ENCODE measurements at places on chromosomes 6 and 20.

- no peak overlapping the region for H3K27ac ChIP-seq
- H3K27me3 ChIP-seq = no peaks in the 10 kb centered on the region
- no peak overlapping the region for H3K4me3 ChIP-seq
- no peaks in the 10 kb centered on the region for H3K4me1 ChIP-seq
- no peaks in the 10 kb centered on the region for H3K36me3 ChIP-seq
These were observed 246.8 kb downstream of the QKI start for GRCh38 chr6:163661272-163661671.

- no peaks in the 10 kb centered on the region for H3K27me3 ChIP-seq
- peak overlapping the region; percentile 48 for H3K27ac ChIP-seq
- H3K4me3 ChIP-seq = no peak overlapping the region
- no peaks in the 10 kb centered on the region for H3K36me3 ChIP-seq
- H3K4me1 ChIP-seq = peaks cover 2% of the 10 kb centered on the region
These were observed 2.6 kb downstream of the MCUR1 start for GRCh38 chr6:13811627-13812358.

- H3K4me1 ChIP-seq = no peaks in the 10 kb centered on the region
- no peaks in the 10 kb centered on the region for H3K27me3 ChIP-seq
- no peak overlapping the region for H3K4me3 ChIP-seq
- peaks cover 82% of the 10 kb centered on the region for H3K36me3 ChIP-seq
- ATAC-seq = no peak
- no peak overlapping the region for H3K27ac ChIP-seq
These were observed 50.6 kb downstream of the NUP153 start for GRCh38 chr6:17656092-17656491.

- ATAC-seq = no peak
- H3K27ac ChIP-seq = no peak overlapping the region
- no peaks in the 10 kb centered on the region for H3K4me1 ChIP-seq
- no peak overlapping the region for H3K4me3 ChIP-seq
- no peaks in the 10 kb centered on the region for H3K27me3 ChIP-seq
These were observed 420.4 kb upstream of the OPRM1 start for GRCh38 chr6:153618371-153619322.

DNA sequence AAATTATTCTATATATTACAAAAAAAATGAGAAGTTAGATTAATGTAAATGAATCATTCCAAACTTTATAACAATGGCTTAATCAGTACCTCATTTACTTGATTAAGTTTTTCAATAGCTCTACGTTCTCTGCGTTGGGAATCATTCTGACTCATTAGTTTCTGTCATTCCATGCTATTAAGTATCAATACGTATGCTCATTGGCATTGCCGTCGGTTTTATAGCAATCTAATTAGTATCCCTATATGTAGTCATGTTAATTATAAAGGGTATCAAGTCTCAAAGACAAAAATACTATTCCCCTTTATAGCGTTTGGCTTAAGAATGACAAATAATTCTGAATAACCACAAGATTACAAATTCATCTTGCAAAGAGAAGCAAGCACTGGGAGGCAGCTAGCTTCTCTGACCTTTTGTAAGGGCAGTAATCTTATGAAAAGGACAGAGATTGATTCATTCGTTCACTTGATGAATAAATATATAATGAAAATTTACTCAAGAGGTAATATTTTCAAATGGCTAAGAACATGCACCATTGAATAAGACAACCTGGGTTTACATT lies 41.8 kb downstream of the OLIG3 start:
- ATAC-seq = no peak
- no peaks in the 10 kb centered on the region for H3K27me3 ChIP-seq
- no peak overlapping the region for H3K27ac ChIP-seq
- H3K36me3 ChIP-seq = no peaks in the 10 kb centered on the region
- H3K4me3 ChIP-seq = no peak overlapping the region

GRCh38 chr6:21900730-21901129 lies 307.2 kb downstream of the SOX4 start:
- ATAC-seq = no peak
- no peaks in the 10 kb centered on the region for H3K27me3 ChIP-seq
- no peak overlapping the region for H3K4me3 ChIP-seq
- H3K36me3 ChIP-seq = no peaks in the 10 kb centered on the region

DNA sequence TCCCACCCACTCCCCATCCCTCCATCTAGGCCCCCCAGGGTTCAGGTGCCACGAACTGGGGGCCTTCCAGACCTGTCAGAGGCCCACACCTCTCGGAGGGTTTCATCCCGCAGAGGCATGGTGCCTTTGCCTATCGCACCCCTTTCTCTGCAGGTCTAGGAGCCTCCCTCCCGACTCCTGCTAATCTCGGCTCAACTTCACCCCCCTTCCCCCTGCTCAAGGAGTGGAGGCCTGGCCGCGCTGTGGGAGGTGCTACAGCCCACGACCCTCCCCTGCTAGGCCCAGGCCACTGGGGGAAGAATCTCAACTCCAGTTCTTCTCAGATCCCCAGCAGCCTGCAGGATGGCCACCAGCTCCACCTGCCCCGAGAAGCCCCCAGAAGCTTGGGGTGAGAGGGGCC lies at the start of gene TULP1:
Gene TULP1 (minus strand): TSS at position 157 of the 400 bp plus-strand sequence. CDS start 38 bp downstream, at position 119.
- no peaks in the 10 kb centered on the region for H3K4me1 ChIP-seq
- no peaks in the 10 kb centered on the region for H3K36me3 ChIP-seq
- no peak within 1 kb of the TSS for H3K27ac ChIP-seq
- H3K27me3 ChIP-seq = peaks cover 56% of the 10 kb centered on the region

DNA sequence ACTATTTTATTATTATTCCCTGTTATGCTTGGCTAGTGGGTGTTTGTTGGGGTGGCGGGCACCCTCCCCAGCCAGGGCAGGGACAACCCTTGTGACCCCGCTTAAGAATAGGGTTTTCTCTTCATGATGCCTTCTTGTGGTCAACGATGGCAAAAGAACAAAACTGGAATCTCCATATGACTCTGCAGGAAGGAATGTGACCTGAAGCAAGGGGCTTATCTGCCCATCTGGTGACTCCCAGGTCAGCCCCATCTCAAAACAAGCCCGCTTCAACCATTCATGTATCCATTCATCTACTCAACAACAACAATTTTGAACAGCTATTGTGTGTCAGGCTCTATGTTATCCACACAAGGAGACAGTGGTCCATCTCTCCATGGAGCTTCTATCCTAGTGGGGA lies 30.9 kb upstream of the TGM6 start:
- no peak for ATAC-seq
- no peaks in the 10 kb centered on the region for H3K36me3 ChIP-seq
- peaks cover 33% of the 10 kb centered on the region for H3K27me3 ChIP-seq
- H3K4me1 ChIP-seq = no peaks in the 10 kb centered on the region
- H3K27ac ChIP-seq = no peak overlapping the region
- no peak overlapping the region for H3K4me3 ChIP-seq

GRCh38 chr6:103687430-103687829 lies 1172.3 kb downstream of the HACE1 start:
- no peak overlapping the region for H3K4me3 ChIP-seq
- no peaks in the 10 kb centered on the region for H3K36me3 ChIP-seq
- H3K27ac ChIP-seq = no peak overlapping the region
- no peaks in the 10 kb centered on the region for H3K4me1 ChIP-seq
- H3K27me3 ChIP-seq = no peaks in the 10 kb centered on the region

- H3K4me3 ChIP-seq = no peak overlapping the region
- no peaks in the 10 kb centered on the region for H3K36me3 ChIP-seq
- H3K4me1 ChIP-seq = no peaks in the 10 kb centered on the region
- no peak overlapping the region for H3K27ac ChIP-seq
- H3K27me3 ChIP-seq = no peaks in the 10 kb centered on the region
- no peak for ATAC-seq
These were observed 85.1 kb downstream of the LYRM2 start for GRCh38 chr6:89553431-89553830.

DNA sequence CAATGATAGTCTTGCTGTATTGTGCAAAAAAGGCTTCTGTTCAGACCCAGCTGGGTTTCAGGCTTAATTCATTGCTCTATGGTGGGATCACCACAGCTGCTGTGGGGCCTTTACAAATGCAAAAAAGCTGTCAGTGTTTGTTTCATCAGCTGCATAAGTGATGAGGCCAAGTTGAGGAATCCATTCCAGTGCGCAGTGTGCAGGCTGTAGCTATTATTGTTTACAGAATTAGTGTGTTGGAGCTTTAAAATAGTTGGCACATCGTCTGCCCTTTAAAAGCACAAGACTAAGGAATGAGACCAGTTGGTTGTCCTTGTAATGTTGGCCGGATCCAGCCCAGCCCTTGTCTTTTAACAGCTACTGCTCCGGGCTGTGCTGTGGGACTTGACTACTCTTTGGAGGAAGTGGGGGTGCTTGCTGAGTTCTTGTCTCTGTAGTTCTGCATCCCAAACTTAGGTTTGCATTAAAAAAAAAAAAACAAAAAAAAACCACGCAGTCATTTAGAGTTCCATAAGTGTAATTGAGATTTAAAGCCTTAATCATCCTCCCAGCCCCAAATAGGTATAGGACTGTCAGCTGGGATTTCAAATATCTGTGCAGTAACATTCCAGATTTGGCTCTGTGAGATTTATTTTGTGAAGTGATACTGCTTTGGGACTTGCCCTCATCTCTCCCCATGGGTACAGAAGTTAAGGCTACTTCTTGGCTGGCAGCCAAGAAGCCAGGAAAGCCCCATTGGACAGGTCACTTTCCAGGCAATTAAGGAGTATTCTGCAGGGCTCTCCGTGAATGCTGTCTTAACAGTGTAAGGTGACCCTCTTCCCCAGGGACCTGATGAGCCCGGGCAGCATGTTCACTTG lies 19.3 kb downstream of the JARID2 start:
- ATAC-seq = no peak
- peaks cover 4% of the 10 kb centered on the region for H3K4me1 ChIP-seq
- no peak overlapping the region for H3K4me3 ChIP-seq

- H3K4me3 ChIP-seq = no peak overlapping the region
- no peak overlapping the region for H3K27ac ChIP-seq
- peaks cover 4% of the 10 kb centered on the region for H3K27me3 ChIP-seq
- no peaks in the 10 kb centered on the region for H3K4me1 ChIP-seq
- no peak for ATAC-seq
These were observed 8.0 kb upstream of the SNX3 start for GRCh38 chr6:108268845-108269244.

DNA sequence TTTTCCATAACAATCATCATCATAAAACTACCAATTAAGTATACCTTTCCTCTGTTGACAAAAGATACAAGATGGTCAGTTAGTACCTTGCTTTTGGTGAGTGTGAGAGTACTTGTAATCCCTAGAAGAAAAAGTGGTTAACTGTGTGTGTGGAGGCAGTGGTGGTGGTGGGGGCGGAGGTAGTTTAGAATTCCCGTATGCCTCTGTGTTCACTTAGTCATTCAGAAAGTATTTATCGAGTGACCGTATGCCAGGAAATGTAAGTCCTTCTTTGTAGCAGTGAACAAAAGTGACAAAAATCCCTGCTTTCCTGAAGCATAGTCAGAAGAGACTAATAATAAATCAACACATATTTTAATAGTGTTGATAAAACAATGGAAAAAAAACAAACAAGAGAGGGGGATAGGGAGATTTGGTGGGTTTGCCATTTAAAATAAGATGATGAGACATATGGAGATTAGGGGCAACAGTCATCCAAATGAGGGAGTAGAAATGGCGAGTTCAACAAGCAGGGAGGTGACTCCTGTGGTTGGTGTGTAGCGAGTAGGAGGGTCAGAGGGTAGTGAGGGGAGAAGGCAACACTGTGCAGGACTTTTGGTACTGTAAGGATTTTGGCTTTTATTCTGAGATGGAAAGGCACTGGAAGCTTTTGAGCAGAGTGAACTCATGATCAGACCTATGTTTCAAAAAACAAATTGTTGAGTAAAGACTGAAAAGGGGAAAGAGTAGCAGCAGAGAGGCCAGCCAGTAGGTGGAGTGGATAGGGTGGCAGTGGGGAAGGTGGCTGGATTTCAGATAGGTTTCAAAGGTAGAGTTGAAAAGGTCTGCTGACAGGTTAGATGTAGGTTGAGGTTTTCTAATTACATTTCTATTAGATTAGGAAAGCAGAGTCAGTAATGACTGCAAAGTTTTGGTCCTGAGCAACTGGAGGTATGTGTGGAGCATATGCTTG lies 40.3 kb upstream of the SIM1 start:
- H3K4me3 ChIP-seq = no peak overlapping the region
- H3K27ac ChIP-seq = no peak overlapping the region
- H3K27me3 ChIP-seq = no peaks in the 10 kb centered on the region
- ATAC-seq = no peak
- peaks cover 4% of the 10 kb centered on the region for H3K36me3 ChIP-seq

GRCh38 chr6:155378276-155378675 lies 64.0 kb upstream of the TFB1M start:
- H3K4me3 ChIP-seq = no peak overlapping the region
- no peak for ATAC-seq
- H3K4me1 ChIP-seq = no peaks in the 10 kb centered on the region
- H3K27me3 ChIP-seq = no peaks in the 10 kb centered on the region
- H3K27ac ChIP-seq = no peak overlapping the region
- no peaks in the 10 kb centered on the region for H3K36me3 ChIP-seq

- no peak overlapping the region for H3K4me3 ChIP-seq
- H3K27me3 ChIP-seq = no peaks in the 10 kb centered on the region
- H3K4me1 ChIP-seq = no peaks in the 10 kb centered on the region
- no peak overlapping the region for H3K27ac ChIP-seq
These were observed 31.2 kb downstream of the ZHX3 start for GRCh38 chr20:41286240-41286851.

DNA sequence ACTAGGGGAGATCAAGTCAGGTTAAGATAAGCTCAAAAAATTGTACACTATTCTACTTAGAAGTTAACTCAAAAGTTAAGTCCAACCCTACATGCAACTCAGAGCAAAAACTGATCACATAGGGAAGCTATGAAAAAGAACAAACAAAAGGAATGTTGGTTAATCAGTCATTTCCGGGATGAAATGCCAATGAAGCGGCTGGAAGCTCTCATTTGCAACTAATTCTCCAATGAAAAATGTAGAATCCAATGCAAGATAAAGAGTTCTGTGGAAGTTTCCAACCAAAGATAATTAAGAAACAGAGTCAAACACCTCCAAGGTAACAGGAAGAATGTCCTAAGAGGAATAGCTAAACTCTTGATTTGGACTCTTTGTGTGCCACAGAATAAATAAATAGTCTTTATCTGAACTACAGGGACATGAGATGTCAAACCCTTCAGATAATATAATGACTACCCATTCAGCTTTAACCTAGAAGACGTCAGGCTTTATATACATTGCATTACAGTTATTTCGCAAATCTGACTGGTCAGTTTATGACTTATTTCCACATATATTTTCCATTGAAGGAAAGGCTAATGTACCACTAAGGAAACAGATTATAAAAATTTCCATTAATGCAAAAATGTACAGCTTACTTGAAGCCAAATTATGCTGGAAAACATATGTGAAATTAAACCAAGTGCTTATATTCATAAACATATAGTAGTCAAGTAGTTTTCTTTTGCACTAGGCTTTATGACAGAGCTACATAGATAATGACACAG lies 48.0 kb upstream of the DST start:
- no peaks in the 10 kb centered on the region for H3K36me3 ChIP-seq
- H3K27me3 ChIP-seq = no peaks in the 10 kb centered on the region
- H3K4me1 ChIP-seq = peaks cover 84% of the 10 kb centered on the region
- H3K4me3 ChIP-seq = peak overlapping the region; percentile 40

GRCh38 chr6:108331982-108332381 lies 37.1 kb downstream of the AFG1L start:
- ATAC-seq = no peak
- H3K4me3 ChIP-seq = no peak overlapping the region
- no peaks in the 10 kb centered on the region for H3K36me3 ChIP-seq
- H3K4me1 ChIP-seq = no peaks in the 10 kb centered on the region

DNA sequence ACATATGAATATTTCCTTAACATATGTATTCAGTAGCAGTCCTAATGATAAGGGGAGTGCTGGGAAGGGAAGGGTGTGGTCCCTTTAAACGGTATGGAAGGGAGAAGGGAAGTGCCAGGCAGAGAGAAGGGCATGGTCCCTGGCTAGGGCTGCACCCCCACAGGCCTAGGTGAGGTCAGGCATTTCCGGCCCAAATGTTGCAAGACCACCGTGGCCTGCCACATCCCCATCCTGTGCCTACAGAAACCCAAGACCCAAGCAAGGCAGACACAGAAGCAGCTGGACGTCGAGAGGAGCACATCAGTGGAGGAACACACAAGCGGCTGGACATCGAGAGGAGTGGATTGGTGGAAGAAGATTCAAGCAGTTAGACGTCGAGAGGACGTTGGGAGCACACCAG lies 5.9 kb downstream of the RRAGD start:
- H3K27ac ChIP-seq = no peak overlapping the region
- H3K27me3 ChIP-seq = no peaks in the 10 kb centered on the region

Measured in gastroesophageal sphincter (tissue), 4 donors.